ENCODE measurements at places on chromosomes 3 and 15.

GRCh38 chr15:64464276-64465005 is 4.1 kb downstream of the ZNF609 start:
- H3K27ac ChIP-seq: peak overlapping the region; percentile 66
- peaks cover 52% of the 10 kb centered on the region for H3K4me1 ChIP-seq
- peaks cover 19% of the 10 kb centered on the region for H3K36me3 ChIP-seq
- DNase-seq: no peak

DNA sequence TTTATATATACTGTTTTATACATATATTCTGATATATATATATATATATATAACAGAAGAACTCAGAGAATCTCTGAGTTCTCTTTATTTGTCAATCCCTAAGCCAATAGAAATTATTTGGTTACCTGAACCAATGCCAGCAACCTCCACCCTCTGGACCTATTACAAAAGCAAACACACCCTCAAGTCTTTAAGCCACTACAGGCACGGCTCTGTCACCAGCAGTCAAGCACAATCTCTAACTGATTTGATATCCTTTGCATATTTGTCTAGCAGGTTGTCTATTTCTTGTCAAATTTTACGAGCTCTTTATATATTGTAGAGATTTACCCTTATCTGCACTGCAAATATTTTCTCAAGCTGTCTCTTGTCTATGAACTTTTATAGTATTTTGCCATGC is 66.6 kb upstream of the TOPAZ1 start:
- H3K36me3 ChIP-seq: no peaks in the 10 kb centered on the region
- no peak overlapping the region for H3K4me3 ChIP-seq
- DNase-seq: no peak
- H3K27ac ChIP-seq: no peak overlapping the region

DNA sequence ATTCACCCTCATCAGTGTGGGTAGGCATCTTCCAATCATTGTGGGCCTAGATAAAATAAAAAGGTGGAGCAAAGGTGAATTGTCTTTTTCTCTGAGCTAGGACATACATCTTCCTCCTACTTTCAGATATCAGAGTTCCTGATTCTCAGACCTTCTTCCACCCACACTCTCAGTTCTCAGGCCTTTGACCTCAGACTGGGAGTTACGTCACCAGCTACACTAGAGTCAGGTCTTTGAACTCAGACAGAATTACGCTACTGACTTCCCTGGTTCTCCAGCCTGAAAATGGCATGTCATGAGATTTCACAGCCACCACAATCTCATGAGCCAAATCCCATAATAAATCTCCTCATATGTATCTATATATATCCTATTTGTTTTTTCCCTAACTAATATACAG is 39.0 kb downstream of the STRIT1 start:
- DNase-seq: no peak
- H3K27ac ChIP-seq: no peak overlapping the region
- H3K4me3 ChIP-seq: no peak overlapping the region
- no peaks in the 10 kb centered on the region for H3K27me3 ChIP-seq
- no peaks in the 10 kb centered on the region for H3K36me3 ChIP-seq

- DNase-seq: no peak
- no peak overlapping the region for H3K4me3 ChIP-seq
- no peaks in the 10 kb centered on the region for H3K27me3 ChIP-seq
- H3K4me1 ChIP-seq: peaks cover 20% of the 10 kb centered on the region
Observed at GRCh38 chr3:13505147-13506130, 25.3 kb downstream of the HDAC11 start.

DNA sequence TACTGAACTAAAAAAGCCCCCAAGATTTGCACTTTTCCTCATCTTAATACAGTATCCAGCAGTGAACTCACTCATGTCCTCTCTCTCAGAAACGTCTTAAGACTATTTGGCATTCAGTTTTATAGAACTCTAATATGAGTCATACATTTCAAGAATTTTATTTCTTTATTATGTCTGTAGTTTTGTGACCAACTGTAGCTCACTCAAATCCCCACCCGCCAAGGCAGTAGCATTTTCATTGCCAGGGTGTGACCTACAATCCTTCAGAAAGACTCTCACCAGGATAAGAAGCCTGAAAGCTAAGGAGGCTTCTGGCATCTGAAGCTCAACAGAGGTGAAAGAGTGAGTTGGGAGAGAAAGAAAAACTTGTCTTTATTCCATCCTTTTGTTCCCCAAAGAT is 537.1 kb downstream of the RSL24D1 start:
- no peaks in the 10 kb centered on the region for H3K36me3 ChIP-seq
- no peak overlapping the region for H3K4me3 ChIP-seq
- DNase-seq: no peak
- no peaks in the 10 kb centered on the region for H3K4me1 ChIP-seq
- peaks cover 5% of the 10 kb centered on the region for H3K27me3 ChIP-seq
- no peak overlapping the region for H3K27ac ChIP-seq

- peak overlapping the region; percentile 15 for H3K27ac ChIP-seq
- H3K4me3 ChIP-seq: no peak overlapping the region
- no peaks in the 10 kb centered on the region for H3K27me3 ChIP-seq
- peaks cover 6% of the 10 kb centered on the region for H3K36me3 ChIP-seq
- H3K4me1 ChIP-seq: peaks cover 24% of the 10 kb centered on the region
Observed at GRCh38 chr3:197513953-197514785, 41.6 kb downstream of the BDH1 start.

DNA sequence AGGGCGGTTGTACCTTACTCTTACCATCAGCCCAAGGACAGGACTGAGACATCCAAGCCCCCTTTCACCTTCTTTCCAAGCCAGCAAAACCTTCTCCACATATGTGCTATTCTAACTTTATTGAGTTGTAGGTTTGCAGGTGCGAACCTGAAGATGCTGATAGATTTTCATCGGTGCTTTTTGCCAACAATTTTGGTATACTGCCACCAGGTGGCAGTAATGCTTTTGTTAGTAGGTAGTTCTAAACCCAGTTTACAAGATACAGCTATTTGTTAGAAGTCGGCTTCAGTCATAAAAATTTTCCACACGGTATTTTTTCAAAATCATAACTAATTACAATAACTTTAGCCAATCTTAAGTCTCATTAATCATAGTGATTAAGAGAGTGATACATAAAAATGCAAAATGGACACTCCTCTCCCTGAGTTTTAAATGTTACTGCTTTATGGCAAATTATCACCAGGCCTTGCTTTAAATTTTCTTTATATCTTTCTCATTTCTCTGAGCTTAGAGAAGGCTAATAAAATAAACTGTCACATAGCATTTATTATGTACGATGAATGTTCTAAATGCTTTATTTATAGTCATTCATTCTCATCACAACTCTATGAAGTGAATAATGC is 636 bp downstream of the TBC1D21 start:
- H3K4me3 ChIP-seq: no peak overlapping the region
- H3K36me3 ChIP-seq: no peaks in the 10 kb centered on the region
- H3K4me1 ChIP-seq: no peaks in the 10 kb centered on the region
- DNase-seq: no peak
- H3K27me3 ChIP-seq: peaks cover 50% of the 10 kb centered on the region
- no peak overlapping the region for H3K27ac ChIP-seq

DNA sequence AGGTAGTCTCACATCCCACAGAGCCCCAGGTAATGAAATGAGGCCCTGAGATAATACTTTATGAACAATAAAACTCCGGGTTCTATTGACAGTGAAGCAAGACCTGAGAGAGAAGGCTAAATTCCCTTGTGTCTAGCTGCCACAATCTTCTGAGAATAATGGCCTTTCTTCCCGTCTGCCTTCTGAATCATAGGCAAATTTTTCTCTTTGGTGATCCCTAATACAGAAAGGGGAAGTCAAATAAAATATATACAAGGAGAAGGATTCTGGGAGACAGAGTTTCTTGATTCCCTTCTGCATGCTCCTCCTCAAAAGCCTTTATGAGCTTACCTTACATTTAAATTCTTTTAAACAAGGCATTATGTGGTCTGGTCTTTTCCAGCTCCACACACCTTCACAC is 29.9 kb upstream of the CCR2 start:
- no peak overlapping the region for H3K4me3 ChIP-seq
- peaks cover 34% of the 10 kb centered on the region for H3K27me3 ChIP-seq
- H3K27ac ChIP-seq: no peak overlapping the region
- no peaks in the 10 kb centered on the region for H3K4me1 ChIP-seq
- no peak for DNase-seq
- H3K36me3 ChIP-seq: no peaks in the 10 kb centered on the region

DNA sequence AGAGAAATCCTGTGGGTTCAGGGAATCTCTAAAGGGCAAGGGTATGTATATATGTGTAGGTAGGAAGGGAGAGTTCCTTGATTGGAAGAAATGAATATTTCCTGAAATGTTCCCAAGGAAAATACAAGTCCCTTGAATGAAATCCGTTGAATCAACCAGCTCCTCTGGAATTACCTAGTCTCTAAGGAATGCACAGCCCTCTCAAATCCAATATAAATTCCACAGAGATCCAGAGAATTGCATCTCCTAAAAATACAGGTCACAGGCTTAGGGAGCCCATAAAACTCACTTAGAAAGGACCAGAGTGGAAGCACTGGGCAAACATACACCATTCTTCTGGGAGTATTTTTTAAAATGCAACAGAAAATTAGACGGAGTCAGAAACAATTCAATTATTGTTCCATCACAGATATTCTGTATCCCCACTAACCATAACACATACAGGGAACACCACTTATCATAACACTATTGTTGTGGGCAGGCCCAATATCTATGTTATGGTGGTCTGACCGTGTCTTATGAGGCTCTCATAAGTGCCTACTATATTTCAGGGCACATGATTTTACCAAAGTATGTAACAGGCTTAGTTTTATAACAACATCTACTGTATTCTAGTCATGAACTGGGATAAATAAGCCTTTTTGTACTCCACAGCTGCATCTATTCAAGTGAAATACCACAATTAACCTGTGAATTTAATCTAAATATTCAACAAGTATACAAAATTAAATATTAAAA is 43.7 kb downstream of the IGSF11 start:
- peaks cover 8% of the 10 kb centered on the region for H3K27me3 ChIP-seq
- H3K36me3 ChIP-seq: no peaks in the 10 kb centered on the region
- H3K4me1 ChIP-seq: peaks cover 5% of the 10 kb centered on the region
- no peak overlapping the region for H3K4me3 ChIP-seq

DNA sequence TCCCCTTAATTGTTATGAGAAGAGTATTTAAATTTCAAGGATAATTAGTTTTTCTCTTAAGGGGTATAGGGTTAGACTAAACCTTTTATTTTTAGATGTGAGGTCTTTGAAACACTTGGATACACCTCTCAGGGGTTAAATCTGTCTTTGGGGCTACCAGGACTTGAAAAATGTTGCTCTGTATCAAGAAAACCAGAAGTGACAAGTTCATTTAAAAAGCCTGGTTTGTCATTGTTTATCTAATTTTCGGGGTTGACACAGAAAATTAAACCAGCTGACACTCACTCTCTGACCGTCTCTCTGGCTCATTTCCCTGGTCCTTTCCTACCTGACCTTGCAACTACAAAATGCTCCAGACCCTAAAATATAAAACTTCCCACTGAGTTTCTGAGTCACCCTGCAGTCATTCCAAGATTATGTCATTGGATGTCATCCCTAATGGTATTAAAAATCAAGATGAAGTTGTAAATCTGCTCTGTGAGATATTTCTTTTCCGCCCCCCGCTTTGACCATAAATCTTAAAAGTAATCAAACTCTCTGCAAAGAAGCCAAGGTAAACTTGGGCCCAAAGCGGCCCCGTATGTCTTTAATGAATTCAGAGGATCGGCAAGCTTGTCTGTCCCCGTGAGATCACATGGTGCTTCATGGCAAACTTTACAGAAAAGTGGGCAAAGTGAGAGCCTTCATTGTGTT is 32.9 kb upstream of the SKOR1 start:
- H3K4me3 ChIP-seq: no peak overlapping the region
- no peak for DNase-seq
- no peaks in the 10 kb centered on the region for H3K27me3 ChIP-seq
- H3K27ac ChIP-seq: no peak overlapping the region
- H3K4me1 ChIP-seq: peaks cover 25% of the 10 kb centered on the region
- H3K36me3 ChIP-seq: peaks cover 10% of the 10 kb centered on the region

DNA sequence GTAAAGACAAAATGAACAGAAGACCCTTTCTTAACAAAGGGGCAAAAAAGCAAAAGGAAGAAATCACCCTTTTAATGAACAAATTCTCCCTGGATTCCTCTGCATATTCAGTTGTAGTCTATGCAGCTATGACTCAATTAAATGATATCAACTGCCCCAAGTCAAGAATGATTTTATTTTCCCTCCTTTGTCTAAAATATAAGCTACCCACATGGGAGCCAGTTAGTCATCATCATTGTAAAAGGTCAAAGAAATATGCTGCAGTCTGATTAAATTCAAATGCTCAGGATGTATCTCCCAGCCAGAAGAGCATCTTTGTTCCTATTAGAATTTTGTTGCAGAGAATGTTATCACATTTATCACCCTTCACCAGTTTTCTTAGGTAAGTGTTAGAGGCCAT is 84.0 kb downstream of the SST start:
- H3K27me3 ChIP-seq: peaks cover 10% of the 10 kb centered on the region
- H3K4me3 ChIP-seq: no peak overlapping the region
- peaks cover under 1% of the 10 kb centered on the region for H3K4me1 ChIP-seq

DNA sequence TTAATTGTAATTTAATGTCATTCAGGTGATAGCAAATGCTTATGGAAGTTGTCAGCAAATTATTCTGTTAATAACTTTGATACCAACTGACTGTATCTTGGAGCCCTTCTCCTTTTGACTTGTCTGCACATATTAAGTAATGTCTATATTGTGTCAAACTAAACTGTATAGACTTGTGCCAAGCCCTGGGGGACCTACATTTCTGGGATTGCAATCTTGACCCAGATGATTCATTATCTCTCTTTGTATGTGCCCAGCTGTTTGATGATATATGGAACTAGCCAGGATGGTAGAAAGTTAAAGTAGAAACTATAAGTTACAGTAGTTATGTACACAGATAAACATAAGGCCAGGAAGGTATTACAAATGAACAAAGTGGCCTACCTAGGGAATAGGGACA is 402.8 kb upstream of the RARB start:
- peaks cover 17% of the 10 kb centered on the region for H3K4me1 ChIP-seq
- H3K27ac ChIP-seq: no peak overlapping the region
- H3K4me3 ChIP-seq: no peak overlapping the region
- H3K36me3 ChIP-seq: no peaks in the 10 kb centered on the region

DNA sequence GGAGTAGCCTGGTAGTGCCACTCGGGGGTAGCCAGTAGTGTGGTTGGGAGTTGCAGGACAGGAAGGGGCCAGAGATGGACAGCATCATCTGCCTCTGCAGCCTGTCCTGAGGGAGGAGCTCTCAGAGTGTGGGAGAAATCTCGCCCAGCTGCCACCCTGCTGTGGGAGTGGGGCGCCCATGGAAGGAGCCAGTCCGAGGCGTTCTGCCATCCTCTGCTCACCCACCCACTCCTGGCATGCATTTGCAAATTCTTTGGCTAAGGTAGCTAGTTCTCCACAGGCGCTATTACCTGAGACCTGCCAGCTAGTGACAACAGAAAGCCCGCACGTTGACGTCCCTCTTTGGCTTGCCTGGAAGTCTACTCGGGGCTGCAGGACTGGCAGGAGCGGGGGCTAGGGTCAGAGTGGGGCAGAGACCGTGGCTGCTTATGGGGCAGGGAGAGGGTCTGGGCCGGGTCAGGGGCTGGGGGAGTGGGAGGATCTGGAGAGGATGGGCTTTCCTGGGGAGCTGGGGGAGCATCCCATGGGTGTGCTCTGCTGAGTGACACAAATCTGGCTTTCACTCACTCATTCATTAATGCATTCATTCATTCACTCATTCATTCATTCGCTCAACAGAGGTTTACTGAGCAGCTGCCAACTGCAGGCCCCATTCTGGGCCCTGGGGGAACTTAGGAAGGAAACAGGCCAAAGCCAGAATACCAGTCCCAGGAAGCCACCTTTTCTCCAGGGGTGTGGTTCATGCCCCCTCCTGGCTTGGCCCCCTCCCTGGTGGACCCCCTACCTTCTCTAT is 44.4 kb upstream of the INSYN1 start:
- no peaks in the 10 kb centered on the region for H3K36me3 ChIP-seq
- DNase-seq: no peak
- no peaks in the 10 kb centered on the region for H3K4me1 ChIP-seq
- no peak overlapping the region for H3K4me3 ChIP-seq
- no peak overlapping the region for H3K27ac ChIP-seq
- H3K27me3 ChIP-seq: peaks cover 8% of the 10 kb centered on the region

Measured in type B pancreatic cell (in vitro differentiated cells).